CD4-positive, alpha-beta T cell treated with Interleukin-4 for 1 hour (primary cell): ENCODE measurements at places on chromosomes 2 and 18.

- no peak for DNase-seq
Measured at GRCh38 chr2:24826773-24827145, 33.5 kb downstream of the CENPO start.

- DNase-seq = no peak
Measured at GRCh38 chr2:74906395-74906794, 52.0 kb upstream of the POLE4 start.

DNA sequence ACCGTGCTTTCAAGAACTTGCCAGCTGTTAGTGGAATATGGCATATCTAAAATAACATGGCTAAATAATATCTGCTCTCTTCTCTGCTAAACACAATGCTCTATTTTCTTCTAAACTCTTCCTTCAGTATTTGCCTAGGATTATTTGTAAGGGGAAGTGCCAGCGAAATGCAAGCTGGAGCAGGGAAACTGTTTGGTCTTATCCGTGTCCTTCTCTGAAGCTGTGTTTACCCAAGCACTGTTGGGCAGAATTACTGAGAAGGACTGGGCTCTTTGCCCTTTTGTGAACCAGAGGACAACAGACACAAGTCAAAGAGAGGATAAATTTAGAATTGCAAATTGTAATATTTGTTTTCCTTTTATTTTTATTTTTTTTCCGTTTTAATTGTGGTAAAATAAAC, 23.6 kb downstream of the CPO start:
- DNase-seq = no peak

GRCh38 chr2:47869859-47870595, 36.3 kb downstream of the FBXO11 start:
- no peak for DNase-seq

GRCh38 chr2:67797801-67798540, 264.8 kb downstream of the C1D start:
- DNase-seq = no peak
